Amygdala (tissue), 56 donors: ENCODE measurements at places on chromosomes 13 and 19.

- DNase-seq = no peak
Observed at GRCh38 chr13:93230261-93230855, 3.8 kb downstream of the GPC6 start.

DNA sequence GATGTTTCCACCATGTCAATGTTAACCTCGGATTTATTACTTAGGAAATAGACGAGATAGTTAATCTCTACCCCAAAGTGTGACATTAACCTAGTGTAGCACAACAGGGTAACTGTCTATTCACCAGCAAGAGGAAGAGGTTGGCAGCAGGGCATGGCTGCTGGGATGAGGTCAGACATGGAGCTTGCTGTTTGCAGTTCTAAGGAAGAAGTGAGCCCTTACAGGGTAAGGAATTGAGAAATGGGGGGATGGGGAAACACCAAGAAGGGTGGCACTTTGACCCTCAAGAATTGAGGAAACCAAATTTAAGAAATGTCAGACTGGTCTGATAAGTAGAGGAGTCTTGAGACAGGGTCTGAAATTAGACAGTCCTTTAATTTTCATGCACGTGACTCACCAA, 62.4 kb downstream of the MBD3L2B start:
- no peak for DNase-seq

DNA sequence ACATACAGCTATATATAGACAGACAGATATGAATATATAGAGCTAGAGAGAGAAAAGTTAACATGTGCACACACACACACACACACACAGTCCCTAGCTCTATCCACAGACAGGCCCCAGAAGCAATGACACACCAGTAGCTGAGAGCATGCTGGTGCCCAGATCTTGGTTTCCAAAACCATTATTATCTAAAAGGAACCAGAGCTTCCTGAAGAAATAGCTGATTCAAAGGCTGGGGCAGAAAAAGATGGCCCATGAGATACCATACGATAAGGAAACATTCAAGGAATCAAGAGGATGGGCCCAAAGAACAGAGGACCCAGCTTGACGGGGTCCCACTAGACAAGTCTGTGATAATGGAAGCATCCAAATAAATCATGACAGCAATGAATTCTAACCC, 53.4 kb downstream of the ABCC4 start:
- no peak for DNase-seq

DNA sequence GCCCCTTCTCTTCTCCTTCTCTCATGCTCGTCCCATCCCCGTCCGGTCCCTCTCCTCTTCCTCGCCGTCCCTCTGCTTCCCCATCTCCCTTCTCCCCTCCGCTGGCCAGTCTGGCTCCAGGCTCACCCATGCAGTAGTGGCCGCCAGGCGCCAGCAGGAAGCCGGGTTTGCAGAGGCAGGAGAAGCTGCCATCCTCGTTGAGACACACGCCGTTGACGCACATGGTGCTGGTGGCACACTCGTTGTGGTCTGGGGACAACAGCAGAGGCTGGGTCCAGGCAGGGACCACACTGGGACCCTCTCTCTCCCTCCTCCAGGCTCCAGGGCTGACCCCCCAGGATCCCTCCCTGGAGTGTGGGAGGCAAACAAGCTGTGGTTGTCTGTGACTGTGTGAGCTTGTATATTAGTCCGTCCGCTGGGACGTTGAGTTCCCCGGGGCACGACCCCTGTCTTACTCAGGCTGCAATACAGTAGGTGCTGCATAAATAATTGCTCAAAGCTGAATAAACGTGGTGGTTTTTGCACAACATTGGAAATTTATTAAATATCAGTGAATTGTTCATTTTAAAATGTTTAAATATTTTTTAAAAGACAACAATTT, 16.4 kb downstream of the FBN3 start:
- DNase-seq = no peak

DNA sequence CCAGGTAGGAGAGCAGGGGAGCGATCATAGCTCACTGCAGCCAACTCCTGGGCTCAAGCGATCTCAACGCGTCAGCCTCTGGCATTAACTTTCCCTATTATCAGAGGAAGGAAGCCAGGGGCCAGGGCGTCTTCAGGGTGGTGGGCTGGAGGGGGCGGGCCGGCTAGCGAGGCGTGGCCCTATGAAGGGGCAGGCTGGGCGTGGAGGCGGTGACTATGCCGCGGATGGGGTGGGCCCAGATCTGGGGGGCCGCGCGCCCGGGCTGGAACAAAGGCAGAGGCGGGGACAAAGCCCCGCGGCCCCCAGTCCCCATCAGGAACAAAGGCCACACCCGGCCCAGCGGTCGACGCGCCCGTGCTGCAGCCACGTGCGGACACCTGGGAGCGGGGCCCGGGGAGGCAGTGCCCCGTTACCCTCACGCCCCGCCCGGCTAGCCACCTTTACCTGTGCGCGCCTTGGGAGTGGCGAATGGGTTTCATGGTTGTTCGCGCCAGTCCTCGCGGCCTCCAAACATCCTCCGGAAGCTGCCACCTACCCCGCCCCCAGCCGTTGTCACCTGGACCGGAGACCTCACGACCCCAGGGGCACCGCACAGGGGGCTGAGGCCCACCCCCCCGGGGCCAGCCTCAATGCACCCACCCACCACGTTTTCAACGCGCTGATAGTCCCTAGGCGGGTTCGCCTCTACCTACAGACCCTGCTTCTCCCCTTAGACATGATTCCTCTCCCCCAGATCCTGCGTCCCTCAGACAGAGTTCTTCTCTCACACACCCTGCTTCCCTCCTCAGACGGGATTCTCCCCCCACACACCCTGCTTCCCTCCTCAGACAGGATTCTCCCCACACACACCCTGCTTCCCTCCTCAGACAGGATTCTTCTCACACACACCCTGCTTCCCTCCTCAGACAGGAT, 5.4 kb upstream of the TRIM28 start:
- DNase-seq = no peak

DNA sequence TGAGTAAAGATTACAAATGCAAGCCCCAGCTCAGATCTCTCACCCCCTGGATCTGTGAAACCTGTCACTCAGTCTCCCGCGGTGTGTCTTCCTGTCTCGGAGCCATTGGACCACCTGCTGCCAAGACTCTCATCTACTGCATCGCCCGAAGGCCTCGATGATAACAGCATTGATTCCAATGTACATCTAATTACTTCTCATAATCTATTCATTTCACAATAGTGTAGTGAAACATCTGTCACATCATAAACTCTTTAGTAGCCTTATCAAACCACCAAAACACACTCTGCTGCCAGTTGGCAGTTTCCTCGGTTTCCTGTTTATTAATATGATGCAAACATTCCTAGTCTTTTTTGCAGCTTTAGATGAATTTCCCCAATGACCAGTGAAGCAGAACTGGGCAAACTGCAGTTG, 220.3 kb downstream of the POU4F1 start:
- no peak for DNase-seq

GRCh38 chr13:110535526-110535925, 26.0 kb downstream of the RAB20 start:
- no peak for DNase-seq

- no peak for DNase-seq
Observed at GRCh38 chr13:49305792-49306425, 58.2 kb downstream of the CDADC1 start.

- no peak for DNase-seq
Observed at GRCh38 chr19:41646589-41647204, 19.8 kb upstream of the CEACAM4 start.

- DNase-seq = no peak
Observed at GRCh38 chr19:32032561-32032960, 312.8 kb upstream of the ZNF507 start.

DNA sequence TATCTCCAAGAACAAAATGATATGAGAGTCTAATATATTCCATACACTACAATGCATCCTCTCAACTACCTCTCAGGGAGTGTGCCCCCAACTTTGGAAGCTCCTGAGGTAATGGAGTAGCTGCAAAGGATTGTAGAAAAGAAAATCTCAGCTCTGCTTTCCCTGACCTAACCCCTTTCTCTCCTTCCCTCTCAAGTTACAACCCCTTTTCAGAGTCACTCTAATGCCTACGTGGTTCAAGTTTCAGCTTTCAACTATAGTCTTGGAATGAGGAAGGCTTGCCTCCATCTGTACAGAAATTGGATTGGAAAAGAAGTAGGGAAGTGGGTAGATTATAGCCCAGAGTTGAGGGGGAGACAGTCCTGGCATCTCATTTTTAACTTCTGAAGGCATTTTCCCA, 256.0 kb downstream of the PCDH9 start:
- no peak for DNase-seq

DNA sequence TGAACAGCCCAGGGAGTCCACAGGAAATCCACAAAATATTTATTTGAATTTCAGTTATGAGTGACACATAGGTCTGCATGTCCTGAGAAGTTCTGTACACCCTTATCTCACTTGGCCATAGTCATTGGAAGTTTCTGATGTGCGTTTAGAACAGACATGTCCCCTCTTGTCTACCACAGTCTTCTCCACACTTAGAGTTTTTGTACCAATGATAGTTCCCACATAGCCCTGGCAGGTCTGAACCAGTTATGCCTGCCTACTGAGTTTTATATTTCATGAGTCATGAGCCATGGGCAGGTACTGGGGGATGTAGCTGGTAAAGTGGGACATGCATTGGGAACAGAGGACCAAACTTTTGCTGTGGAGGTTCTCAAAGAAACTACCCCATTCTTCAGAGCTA, 11.3 kb downstream of the ZNF132 start:
- no peak for DNase-seq

DNA sequence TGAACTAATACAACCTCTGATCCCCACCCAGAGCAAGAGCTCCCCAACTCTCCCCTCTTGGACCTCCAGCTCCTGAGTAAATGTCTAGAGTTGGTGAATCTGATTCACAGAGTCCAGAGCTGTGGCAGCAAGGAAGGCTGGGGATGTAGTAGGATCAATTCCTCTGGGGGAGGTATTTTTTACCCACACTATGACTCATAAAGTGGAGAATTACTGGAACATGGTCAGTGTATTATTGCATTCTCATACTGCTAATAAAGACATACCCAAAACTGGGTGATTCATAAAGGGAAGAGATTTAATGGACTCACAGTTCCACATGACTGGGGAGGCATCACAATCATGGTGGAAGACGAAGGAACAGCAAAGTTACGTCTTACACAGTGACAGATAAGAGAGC, 496.7 kb downstream of the EFNB2 start:
- no peak for DNase-seq

DNA sequence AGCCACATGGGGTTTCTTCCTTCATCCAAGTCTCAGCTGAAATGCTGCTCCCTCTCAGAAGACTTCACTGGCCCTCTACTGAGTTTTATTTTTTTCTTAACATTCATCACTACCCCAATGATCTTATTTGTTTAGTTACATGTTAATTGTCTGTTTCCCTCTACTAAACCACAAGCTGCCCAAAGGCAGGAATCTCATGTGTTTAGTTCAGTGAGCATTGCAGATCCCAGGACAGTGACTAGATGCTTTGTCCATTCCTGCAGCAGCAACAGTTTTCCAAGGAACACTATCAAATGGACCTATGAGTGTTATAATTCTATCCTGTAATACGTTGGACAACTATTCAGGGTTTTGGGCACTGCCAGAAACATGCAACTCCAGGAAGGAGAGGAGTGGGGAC, 93.1 kb downstream of the RNASEH2B start:
- DNase-seq = no peak
